Brain microvascular endothelial cell (primary cell): ENCODE measurements at places on chromosomes 3 and 15.

DNA sequence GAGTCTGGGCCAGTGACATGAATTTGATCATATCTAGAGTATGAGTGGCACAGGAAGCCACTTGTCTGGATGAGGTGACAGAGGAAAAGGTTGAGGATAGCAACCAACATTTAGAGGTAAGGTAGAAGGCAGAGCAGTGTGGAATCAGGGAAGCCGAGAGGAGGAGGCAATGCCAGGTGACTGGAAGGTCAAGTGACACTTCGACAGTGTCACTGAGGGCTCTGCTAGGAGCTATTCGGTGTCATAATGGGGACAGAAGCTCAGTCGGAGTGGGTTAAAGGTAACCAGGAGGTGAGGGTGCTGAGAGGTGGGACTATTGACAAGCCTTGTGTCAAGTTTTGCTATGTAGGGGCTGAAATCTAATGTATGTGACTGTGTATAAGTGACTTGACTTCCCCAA is 56.7 kb downstream of the IGF1R start:
- no peak for DNase-seq

- no peak for DNase-seq
Observed at GRCh38 chr3:85801955-85802354, 843.2 kb downstream of the CADM2 start.

DNA sequence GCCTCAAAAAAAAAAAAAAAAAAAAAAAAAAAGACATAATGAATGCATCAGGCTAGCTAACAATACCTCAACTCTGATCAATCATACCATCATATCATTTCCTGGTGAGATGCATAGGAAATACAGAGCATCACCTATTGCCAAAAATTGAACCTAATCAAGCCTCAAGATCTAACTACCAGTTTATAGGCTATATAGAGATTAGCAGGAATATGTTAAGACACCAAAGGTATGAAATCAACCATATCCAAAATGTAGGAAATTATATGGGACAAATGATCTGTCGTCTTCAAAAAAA is 387 bp upstream of the VPS33B start:
- no peak for DNase-seq

- DNase-seq: no peak
Observed at GRCh38 chr3:182911782-182912111, 68.6 kb downstream of the DCUN1D1 start.

GRCh38 chr15:100036015-100036414 is 302.8 kb upstream of the LYSMD4 start:
- DNase-seq: no peak

GRCh38 chr3:74603292-74603691 is 11.2 kb downstream of the CNTN3 start:
- no peak for DNase-seq

DNA sequence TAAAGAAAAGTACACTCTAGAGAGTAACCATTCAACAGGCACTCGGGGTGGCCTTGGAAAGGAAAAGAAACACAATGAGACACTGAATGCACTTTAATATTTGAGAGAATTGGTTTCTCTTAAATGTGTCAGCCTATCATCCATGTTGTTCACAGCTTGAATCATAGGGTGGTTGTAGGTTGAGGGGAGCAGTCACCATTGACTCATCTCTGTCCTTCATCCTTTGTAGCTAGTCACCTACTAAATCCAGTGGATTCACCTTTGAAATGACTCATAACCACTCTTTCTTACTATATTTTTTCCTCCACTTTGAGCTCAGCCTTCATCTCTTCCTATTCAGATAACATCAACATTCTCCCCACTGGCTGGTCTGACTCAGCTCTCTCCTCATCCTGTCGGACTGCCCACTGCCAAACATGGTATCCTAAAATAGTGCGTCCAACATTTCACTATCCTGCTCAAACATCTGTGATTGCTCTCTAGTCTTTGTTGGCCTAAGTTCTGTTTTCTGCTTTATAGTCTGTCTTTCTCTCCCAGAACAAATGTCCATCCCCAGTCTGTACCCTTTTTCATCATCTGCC is 182.7 kb upstream of the GADL1 start:
- peak; percentile 87 for DNase-seq

DNA sequence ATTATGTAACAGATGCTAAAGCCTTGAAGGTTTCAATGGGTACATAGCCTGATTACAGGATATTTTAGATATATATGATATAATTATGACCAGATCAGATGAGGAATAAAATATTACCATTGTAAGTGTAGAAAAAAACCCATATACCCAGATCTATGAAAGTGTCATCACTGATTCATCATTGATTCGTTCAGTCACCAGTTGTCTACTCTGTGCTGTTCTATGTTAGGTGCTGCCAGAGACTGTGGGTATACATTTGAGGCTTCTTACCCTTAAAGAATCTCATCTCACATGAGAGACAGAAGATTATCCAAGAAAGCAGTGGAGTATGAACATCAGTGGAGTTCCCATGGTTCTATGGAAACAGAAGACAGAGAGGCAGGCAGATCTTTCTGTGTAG is 92.2 kb downstream of the MBNL1 start:
- no peak for DNase-seq

DNA sequence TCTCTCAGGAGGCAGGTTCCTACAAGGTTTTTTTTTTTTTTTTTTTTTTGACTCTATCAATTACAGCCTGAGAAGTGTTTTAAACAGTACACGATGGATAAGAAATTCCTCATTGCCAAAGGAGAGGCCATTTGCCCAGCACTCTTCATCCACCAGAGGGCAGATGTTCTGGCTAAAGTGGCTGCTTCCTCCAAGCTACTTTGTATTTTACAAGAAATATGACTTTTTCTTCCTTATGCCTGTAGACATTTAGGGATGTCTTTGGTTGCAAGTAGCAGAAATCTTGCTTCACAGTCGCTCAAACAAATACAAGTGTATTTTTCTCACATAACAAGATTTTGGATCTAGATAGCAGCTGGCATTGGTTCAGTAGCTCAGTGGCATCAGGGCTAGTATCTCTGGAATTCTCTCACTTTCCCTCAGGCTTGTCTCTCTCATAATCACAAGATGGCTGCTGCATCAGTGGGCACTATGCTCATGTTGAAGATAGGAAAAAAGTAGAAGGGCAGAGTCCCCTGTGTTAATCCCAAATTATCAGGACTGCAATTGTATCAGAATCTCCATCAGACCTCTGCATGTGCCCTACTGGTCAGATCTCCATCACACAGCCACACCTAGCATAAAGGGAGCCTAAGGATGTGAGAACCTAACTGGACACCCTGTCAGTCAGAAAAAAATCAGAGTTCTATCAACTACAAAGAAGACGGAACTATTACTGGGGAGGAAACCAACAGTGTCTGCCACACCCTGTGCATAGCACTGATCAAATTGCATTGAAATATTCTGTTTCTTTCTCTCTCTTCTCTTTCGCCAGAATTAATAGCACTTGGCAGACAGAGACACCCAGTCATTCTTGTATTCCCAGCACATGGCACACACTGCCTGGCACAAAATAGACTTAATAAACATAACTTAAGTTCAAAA is 138.9 kb upstream of the COL8A1 start:
- DNase-seq: peak; percentile 75

GRCh38 chr15:84976746-84977345 is 4.8 kb upstream of the PDE8A start:
- no peak for DNase-seq

DNA sequence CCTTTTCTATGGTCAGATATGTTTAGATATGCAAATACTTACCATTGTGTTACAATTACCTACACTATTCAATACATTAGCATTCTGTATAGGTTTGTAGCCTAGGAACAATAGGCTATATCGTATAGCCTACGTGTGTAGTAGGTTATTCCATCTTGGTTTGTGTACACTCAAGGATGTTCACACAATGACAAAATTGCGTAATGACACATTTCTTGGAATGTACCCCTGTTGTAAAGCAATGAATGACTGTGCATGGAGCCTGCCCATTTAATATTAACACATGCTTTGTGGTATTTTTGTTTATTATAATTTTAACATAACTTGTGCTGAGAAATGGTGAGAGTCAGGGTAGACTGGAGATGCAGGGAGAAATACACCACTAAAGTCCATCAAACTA is 154.9 kb downstream of the LEKR1 start:
- no peak for DNase-seq

DNA sequence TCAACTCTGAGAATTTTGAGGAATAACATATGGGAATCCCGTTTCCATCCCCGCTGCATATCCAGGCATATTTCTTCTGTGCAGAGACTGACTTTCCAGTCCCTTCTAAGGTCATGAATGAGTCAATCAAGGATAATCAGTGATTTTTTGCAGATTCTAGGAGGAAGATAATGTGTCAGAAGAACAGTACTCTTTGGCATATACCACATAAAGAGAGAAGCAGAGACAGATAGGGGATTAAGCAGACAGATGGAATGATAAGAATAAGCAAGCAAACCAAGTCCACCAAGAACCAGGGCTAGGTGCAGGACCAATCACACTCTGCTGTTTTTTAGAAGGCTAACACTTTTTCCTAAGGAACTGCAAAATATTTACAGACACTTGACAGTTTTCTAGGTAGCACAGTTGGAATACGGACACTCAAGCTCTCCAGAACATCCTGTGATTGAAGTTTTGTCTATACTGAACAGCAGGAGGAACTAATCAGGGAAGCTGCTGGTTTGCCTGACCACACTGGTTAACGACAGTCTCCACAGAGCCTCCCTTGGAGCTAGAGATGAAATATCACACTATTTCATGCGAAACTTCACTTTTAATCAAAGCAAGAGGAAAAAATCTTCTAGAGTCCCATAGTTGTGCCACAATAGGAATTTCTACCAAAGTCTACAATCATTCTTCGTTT is 450.0 kb upstream of the KCNMB2 start:
- DNase-seq: no peak

GRCh38 chr3:157914882-157915281 is 191.3 kb downstream of the SHOX2 start:
- DNase-seq: no peak

- no peak for DNase-seq
Observed at GRCh38 chr3:73228959-73229358, 167.5 kb downstream of the EBLN2 start.

GRCh38 chr3:54783611-54784010 is 144.2 kb downstream of the LRTM1 start:
- no peak for DNase-seq

DNA sequence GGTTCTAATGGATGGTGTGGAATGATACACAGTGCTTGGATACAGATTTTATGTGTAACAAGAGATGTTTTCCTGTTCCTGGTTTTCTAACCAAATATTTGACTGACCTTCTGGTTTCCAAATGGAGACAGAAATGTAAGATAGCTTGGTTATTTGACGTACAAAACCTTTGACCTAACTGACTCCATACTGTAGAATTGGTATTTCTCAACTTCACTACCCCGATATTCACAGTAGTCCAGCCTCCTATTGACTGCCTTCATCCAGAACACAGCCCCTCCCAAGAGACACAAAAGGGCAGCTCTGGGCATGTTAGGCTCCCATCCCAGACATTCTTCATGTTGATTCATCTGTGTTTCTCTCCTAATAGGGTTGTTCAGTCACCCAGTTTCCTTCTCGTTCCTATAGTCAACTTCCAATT is 33.4 kb downstream of the MYO1E start:
- peak; percentile 79 for DNase-seq

DNA sequence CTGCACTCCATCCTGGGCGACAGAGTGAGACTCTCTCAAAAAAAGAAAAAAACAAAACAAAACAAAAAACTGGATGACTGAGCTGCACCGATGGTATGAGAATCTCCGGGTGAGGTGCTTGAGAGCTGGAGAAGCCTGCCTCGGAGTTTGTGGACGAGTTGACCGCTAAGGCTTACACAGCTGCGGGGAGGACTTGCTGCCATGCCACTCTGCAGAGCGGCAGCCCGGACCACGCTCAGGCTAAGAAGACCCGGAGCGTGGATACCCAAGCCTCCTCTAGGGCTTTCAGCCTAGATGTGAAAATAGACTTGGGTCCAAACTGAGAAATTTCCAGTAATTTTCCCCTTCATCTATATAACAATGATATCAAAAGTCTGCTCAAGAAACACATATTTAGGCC is 16.0 kb downstream of the NRROS start:
- DNase-seq: no peak

GRCh38 chr15:77107531-77108355 is 36.8 kb upstream of the TSPAN3 start:
- peak; percentile 67 for DNase-seq

GRCh38 chr3:44764248-44764647 is 2.7 kb downstream of the KIF15 start:
- no peak for DNase-seq

DNA sequence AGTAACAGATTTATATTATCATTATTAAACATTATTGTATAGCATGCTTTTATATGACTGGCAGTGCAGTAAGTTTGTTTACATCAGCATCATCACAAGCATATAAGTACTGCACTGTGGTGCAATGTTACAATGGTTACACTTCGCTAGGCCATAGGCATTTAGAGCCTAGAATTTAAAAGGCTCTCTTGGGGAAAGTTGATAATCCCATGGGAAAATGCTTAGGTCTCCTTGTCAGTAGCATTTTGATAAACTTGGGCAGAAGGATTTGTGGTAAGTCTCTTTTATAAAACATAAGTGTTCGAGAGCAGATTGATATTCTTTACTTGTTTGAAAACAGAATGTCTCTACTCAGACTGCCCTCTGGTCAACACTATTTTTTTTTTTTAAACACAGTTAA is 7.5 kb downstream of the DTWD1 start:
- DNase-seq: no peak

GRCh38 chr15:27933562-27933961 is 165.6 kb downstream of the OCA2 start:
- DNase-seq: no peak

GRCh38 chr3:193585530-193585929 is 7.5 kb upstream of the OPA1 start:
- no peak for DNase-seq

GRCh38 chr3:46719735-46720271 is 2.1 kb upstream of the PRSS50 start:
- no peak for DNase-seq
